ENCODE measurements at places on chromosomes 16 and 17. TPM values are rescaled to one million over a fixed set of nuclear protein-coding genes. Genes with fewer than 3 reads are reported as not detected.

- DNase-seq, result no peak
Measured at GRCh38 chr16:87924041-87924810, 12.1 kb downstream of the CA5A start.

The ADORA2B gene
- 31.4 TPM for total RNA-seq

The KRTAP1-4 gene
- not detected for total RNA-seq

GRCh38 chr17:74641224-74641957, 17.9 kb upstream of the CD300E start:
- DNase-seq, result no peak

The BANP gene
- 20.2 TPM for total RNA-seq

DNA sequence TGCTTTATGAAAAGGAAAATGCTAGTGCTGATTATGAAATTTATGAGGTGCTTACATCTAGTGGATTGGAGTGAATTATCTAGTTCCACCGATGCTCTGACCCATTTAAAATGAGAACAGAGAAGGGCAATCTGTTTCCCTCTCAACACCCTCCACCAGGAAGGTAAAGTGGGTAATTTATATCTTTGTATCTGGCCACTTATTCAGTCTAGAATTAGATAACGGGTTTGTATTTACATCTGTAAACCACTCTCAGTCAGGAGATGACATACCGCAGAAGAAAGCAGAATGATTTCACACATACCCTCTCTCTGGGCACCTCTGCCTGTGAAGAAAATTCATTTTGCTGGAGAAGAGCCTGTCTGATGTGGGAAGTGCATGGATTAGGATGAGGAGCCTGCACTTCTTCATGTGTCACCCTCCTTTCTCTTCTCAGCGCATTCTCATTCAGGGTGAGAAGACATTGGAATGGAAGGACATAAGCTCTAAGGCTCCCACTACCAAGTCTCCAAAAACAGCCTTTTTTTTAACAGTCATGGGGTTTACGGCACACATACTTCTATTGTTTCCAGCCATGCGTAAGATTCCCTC, 646.7 kb upstream of the SALL1 start:
- no peak for DNase-seq

DNA sequence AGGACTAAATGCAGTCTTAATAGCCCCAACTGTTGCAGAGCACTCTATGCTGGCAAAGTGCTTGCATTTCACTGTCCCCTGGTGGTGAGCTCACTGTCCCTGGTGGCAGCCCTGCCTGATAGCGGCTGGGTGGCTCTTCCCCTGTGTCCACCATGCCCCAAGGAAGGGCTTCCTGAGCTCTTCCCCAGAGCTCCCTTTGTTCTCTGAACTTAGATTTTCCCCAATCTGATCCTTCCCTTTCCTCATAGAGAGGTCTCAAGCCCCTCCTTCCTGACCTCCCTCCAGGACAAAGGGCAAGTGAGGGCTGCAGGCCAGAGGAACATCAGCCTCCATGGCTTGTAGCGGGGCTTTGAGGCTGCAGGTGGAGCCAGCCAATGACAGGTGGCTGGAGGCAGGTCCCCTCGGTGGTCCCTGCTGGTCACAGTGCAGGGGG, 17.0 kb downstream of the BEAN1 start:
- no peak for DNase-seq

DNA sequence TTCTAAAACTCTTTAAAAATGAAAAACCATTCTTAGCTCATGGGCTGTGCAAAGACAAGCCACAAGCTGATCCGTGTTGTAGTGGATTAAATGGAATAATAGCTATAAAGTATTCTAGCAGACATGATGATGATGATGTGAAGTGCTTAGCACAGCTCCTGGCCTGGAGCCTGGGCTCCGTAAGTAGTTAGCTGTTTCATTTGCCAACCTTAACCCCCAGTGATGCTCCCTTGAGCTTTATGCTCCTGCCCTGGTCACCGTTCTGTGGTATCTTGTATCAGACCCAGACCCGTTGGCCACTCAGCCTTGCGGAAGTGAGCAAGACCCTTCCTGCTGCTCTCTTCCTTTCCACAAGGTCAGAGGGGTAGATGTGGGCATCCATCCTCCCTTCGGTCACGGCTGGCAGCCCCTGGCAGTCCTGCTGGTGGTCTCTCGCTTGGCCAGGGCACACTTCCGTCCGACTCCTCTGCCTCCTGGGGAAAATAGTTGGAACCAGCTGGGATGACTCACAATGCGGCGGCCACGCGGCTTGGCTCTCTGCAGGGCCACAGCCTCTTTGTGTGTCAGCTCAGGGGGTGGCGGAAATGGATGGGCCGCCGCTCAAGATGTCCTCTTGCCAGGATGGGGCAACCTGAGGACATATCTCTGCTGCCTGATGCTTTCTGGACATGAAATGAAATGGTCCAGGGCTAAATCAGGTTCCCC, 79.1 kb downstream of the GPR139 start:
- DNase-seq, result no peak

DNA sequence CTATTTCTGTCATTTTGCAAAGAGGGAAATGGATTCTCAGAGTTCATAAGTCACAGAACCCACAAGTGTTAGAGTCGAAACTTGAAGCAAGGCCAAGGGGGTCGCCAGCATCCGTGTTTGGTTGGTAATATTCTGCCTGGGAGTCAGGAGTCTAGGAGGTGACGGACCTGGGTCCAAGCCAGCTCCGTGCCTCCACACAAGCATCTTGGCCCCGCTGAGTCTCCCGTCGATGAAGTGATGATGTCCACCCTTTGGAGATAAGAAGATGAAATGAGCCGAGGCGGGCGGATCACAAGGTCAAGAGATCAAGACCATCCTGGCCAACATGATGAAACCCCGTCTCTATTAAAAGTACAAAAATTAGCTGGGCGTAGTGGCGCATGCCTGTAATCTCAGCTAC, 53.2 kb upstream of the TNRC6C start:
- DNase-seq, result no peak

The SLC5A11 gene
- 2.8 TPM for total RNA-seq

The CCL2 gene
- 13.0 TPM for total RNA-seq

DNA sequence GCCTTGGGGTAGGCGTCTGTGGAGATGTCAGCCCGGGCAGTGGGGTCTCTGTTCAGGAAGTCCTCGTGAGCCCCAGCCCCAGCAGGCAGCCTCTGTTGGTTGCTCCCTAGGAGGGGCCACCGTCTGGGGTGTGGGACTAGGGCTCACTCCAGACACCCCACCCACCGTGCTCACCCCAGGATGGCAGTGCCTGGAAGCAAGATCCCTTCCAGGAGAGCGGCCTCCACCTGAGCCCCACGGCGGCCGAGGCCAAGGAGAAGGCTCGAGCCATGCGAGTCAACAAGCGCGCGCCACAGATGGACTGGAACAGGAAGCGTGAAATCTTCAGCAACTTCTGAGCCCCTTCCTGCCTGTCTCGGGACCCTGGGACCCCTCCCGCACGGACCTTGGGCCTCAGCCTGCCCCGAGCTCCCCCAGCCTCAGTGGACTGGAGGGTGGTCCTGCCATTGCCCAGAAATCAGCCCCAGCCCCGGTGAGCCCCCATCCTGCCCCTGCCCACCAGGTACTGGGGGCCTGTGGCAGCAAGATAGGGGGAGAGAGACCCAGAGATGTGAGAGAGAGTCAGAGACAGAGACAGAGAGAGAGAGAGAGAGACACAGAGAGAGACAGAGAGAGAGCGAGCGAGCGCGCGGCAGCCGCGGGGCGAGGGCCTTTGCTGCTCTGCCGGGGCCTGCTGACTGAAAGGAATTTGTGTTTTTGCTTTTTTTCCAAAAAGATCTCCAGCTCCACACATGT, 9.8 kb downstream of the NTHL1 start:
- no peak for DNase-seq

DNA sequence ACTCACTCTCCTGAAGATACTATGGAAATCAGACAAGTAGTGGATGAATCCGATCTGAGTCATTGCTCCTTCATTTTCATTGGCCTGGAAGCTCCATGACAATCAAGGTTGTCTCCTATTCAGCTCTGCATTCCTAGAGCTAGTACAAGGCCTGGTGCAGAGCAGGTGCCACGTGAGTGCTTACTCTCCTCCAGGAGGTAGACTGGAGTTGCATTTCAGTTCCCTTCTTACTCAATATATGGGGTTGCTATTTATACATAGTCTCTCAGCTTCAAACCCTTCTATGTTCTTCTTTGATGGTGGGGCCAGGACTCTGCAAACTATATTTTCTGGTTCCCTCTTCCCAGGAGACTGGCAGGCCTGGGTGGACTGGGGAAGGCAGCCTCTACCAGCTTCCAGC, 148.3 kb downstream of the ASIC2 start:
- DNase-seq, result no peak

The PLA2G10 gene
- total RNA-seq, result 39.1 TPM

- DNase-seq, result no peak
Measured at GRCh38 chr17:12421646-12422306, 243.9 kb upstream of the MYOCD start.

- DNase-seq, result no peak
Measured at GRCh38 chr16:35450648-35451047, 1991.2 kb downstream of the TP53TG3F start.

- no peak for DNase-seq
Measured at GRCh38 chr17:32345951-32346600, 3.9 kb upstream of the ZNF207 start.

The HID1 gene
- 69.3 TPM for total RNA-seq

The ASIC2 gene
- total RNA-seq, result 2.0 TPM

DNA sequence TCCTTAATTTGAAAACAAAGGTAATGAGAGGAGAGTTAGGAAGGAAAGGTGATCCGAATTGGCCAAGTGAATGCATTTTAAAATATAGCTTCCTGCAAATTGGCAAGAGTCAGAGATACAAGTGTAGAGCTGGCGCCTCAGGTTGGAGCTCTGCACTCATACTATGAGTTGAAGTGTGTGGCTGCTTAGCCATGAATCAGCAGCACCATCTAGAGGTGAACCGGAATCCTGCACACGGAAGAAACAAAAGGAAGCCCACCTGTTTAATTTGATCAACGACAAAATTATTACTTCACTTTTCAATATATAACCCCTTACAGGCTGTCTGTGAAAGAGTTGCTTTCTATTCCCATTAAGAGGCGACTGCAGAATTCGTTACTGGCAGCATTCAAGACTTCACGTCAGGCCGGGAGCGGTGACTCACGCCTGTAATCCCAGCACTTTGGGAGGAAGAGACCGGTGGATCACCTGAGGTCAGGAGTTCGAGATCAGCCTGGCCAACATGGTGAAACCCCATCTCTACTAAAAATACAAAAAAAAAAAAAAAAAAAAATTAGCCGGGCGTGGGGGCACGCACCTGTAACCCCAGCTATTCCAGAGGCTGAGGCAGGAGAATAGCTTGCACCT, 1253.7 kb upstream of the CDH8 start:
- DNase-seq, result peak; percentile 34

GRCh38 chr16:53087101-53087500, 32.3 kb downstream of the CHD9 start:
- no peak for DNase-seq

DNA sequence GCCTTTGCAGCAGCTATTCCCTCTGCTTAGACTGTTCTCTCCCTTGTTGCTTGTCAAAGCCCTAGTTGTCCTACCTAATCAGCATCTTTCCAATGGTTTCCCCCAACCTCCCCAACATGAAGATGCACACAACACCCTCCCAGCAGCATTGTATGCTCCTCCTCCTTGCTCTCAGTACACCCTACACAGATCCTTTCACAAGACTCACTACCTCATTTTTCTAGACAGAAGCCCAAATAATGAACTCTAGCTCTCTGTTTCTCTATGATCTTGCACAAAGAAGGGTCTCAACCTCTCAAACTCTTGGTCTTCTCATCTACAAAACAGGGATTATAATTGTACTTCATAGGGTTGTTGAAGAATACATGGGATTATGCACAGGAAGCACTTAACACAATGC, 19.4 kb downstream of the PSME3IP1 start:
- DNase-seq, result no peak

GRCh38 chr17:82718986-82719685, 2.6 kb downstream of the FN3KRP start:
- DNase-seq, result no peak

- DNase-seq, result no peak
Measured at GRCh38 chr16:72946474-72947194, 101.3 kb downstream of the ZFHX3 start.

- peak; percentile 56 for DNase-seq
Measured at GRCh38 chr16:11405331-11406176, 60.3 kb downstream of the RMI2 start.

DNA sequence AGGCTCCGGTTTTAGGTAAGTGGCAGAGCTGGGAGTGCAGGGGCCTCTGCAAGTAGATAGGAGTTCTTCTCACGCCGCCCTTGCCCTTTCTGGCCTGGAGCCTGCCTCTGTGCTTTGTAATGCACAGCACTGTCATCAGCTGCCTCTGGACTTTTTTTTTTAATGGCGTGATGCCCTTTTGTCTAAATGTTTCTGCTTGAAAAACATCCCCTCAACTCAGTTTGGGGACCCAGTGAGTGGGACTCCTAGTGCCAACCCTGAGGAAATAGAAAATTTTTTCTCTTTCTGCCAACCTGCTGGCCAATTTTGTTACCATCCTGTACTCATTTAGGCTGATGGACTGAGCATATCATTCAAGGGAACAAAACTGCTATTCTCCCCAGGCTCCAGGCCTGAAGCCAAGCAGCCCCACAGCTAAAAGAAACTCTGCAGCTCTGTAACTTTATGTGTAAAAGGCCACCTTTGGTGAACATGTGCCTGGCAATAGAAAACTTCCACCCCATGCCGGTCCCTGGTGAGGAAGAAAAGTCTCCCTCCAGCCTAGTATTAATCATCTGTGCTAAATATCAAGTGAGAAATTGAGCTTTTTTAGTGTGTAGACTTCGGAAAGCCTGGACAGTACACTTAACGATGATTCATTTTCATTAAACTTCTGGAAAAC, 22.5 kb downstream of the SLC6A2 start:
- no peak for DNase-seq

- DNase-seq, result no peak
Measured at GRCh38 chr16:680625-680945, 375 bp downstream of the STUB1 start.

GRCh38 chr16:66603537-66604375, 748 bp upstream of the CMTM3 start:
- DNase-seq, result peak; percentile 66

DNA sequence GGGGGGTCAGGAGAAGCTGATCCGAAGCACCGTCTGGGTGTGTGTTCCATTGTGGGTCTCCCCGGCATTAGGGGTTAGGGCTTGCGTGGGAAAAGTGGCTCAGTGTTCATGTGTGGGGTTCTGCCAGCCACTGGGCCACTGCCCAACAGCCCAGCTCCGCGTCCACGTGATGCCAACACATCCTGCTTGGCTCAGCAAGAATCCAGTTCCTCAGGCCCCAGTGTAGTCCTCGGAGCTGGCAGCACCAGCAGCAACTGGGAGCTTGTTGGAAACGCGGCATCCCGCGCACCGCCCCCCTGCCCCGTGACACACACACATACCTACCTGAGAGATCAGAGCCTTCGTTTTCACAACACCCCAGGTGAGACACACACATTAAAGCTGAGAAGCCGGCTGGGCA, 18.9 kb downstream of the LGALS9 start:
- DNase-seq, result no peak
